Thoracic aorta endothelial cell (primary cell): ENCODE measurements at places on chromosomes 1 and 21. TPM values are rescaled to one million over a fixed set of nuclear protein-coding genes. Genes with fewer than 3 reads are reported as not detected.

Gene RGS7
- 0.53 and 2.2 TPM in 2 replicates for total RNA-seq

Gene SPATA1
- total RNA-seq, result 0.36 and 1.1 TPM in 2 replicates

Gene CTSK
- 5.9 and 26.6 TPM in 2 replicates for total RNA-seq

Gene BATF3
- 0.65 and 1.2 TPM in 2 replicates for total RNA-seq

Gene SPRR2A
- not detected in 2 replicates for total RNA-seq

Gene LCE1C
- not detected in 2 replicates for total RNA-seq

Gene CFHR2
- not detected in 2 replicates for total RNA-seq

Gene TGFBR3
- 15.4 and 16.9 TPM in 2 replicates for total RNA-seq

Gene LCE2A
- not detected in 2 replicates for total RNA-seq

Gene MYOG
- total RNA-seq, result not detected in 2 replicates

Gene CD53
- not detected in 2 replicates for total RNA-seq

Gene CNN3
- 338 and 339 TPM in 2 replicates for total RNA-seq

Gene AADACL4
- not detected in 2 replicates for total RNA-seq

Gene NPHS2
- total RNA-seq, result not detected in 2 replicates

Gene ZNF695
- total RNA-seq, result 3.2 and 4.5 TPM in 2 replicates

Gene OR2AK2
- not detected in 2 replicates for total RNA-seq

Gene F11R
- 110 and 113 TPM in 2 replicates for total RNA-seq

Gene DENND2D
- 0.36 and 0.53 TPM in 2 replicates for total RNA-seq

Gene SPRR2B
- not detected in 2 replicates for total RNA-seq

Gene RGSL1
- total RNA-seq, result not detected in 2 replicates

Gene TRNAU1AP
- 34.6 and 35.5 TPM in 2 replicates for total RNA-seq

Gene FCRL4
- not detected in 2 replicates for total RNA-seq

Gene TRIM58
- 0.40 and 0.43 TPM in 2 replicates for total RNA-seq

Gene B4GALT3
- total RNA-seq, result 25.7 and 31.5 TPM in 2 replicates

Gene AVPR1B
- not detected in 2 replicates for total RNA-seq

Gene LMOD1
- total RNA-seq, result not detected in 2 replicates

Gene OLFML2B
- 0.29 and 0.40 TPM in 2 replicates for total RNA-seq

Gene SPRR1B
- total RNA-seq, result not detected in 2 replicates

Gene ETV3
- 18.6 and 20.6 TPM in 2 replicates for total RNA-seq

Gene FCRLB
- total RNA-seq, result 0.66 and 1.0 TPM in 2 replicates

Gene EEIG2
- total RNA-seq, result 7.4 and 7.7 TPM in 2 replicates

Gene TINAGL1
- 329 and 456 TPM in 2 replicates for total RNA-seq

Gene TMEM269
- 0.13 TPM in 1 of 2 replicates, not detected in the other for total RNA-seq

Gene GRIK3
- total RNA-seq, result not detected in 2 replicates

Gene TSSK3
- 0.27 and 0.65 TPM in 2 replicates for total RNA-seq

Gene TNFRSF4
- total RNA-seq, result 0.57 and 0.93 TPM in 2 replicates

Gene KIRREL1
- 39.6 and 47.8 TPM in 2 replicates for total RNA-seq
